ENCODE measurements at places on chromosomes 16 and 17.

DNA sequence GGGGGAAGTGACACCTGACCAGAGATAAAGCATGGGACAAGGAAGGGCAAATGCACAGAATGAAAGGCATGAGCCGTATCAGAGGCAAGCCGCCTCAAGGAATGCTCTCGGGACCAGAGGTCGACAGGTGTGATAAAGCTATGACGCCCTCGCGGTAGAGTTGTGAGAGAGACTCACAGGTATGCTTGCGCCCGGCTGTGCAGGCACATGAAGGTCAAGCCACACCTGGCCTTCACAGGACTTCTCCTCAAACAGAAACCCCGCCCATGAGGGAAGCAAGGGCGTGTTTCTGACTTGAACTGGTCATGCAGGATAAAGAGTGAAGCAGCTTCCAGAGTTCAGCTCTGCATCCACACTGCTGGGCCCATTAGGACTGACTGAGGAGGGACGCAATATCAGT, 7.8 kb downstream of the NCBP3 start:
- no peak for DNase-seq

DNA sequence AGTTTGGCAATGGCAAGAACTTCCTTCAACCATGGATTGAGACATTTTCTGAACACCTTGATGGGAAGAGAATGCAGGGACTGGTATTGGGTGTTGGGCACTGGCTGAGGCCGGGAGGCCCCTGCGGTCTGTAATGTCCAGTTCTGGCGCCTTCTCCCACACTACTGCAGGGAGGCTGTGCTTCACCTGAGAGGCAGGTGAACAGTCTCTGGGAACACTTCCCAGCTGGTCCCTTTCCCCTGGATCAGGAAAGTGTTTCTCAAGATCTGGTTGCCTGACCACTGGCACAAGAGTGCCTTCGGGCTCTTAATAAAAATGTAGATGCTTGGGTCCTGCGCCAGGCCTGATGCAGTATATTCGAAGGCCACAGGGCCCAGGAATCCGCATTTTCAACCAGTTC, 28.5 kb upstream of the NAT9 start:
- no peak for DNase-seq

DNA sequence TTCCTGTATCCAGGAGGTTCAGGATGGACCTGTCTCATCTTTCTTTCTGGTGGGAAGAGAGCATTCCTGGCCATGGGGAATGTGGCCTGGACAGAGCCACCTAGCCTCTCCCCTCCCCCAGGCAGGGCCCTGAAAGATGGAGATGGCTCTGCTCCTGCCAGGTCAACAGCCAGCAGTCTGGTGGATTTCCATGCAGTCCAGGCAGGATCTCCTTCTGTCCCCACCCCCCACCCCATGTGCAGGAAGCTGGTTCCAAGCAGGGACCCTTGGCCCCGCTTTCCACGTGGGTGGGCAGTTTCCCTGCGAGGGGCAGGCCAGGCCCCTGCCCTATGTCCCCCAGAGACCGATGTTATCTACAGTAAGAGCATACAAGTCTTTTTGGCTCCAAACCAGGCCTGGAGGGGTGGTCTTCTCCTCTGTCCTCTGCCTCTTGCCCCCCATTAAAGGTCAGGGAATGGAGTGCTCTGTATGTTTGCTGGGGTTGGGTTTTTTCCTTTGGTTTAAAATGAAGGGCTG, 240.5 kb downstream of the SEC14L1 start:
- DNase-seq, result no peak

DNA sequence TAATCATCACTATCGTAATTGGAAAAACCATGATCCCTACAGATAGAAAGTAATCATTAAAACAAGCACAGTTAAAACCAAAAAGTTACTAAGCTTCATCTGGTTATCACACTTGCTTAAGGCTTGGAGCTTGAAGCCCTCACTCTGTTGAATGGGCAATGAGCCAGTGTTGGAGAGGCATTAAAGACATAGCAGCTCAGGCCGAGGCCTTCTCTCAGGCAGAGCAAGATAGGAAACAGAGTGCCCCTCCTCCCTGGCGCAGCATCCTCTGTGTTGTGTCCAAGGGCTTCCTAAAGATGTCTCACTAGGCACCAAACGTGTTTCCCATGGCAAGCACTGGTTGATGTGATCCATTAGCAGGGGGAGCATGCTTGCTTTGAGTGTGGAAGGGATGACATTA, 34.9 kb upstream of the LGALS9 start:
- DNase-seq, result no peak

- DNase-seq, result no peak
These were observed 71.7 kb downstream of the DYNLRB2 start for GRCh38 chr16:80612461-80613017.

GRCh38 chr17:81057079-81057730, 22.3 kb downstream of the BAIAP2 start:
- no peak for DNase-seq

GRCh38 chr17:46771561-46772474, 46.7 kb downstream of the WNT3 start:
- no peak for DNase-seq

DNA sequence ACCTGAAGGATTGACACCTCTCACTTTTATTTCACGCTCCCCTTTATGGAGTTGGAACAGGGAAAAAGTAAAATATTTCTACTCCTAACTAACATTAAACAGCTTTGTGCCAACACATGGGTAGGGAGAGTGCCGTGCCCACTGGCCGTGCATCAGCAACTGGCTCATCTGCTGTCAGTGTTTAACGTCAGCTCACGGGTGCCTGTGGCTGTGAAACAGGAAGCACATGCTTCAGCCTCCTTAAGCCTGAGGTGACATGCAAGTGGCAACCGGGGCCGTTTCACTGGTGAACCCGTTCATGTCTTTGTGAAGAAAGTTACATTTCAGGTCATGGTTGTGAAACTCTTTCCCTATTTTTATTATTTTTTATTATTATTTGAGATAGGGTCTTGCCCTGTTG, 3.2 kb downstream of the SPG7 start:
- DNase-seq, result no peak

DNA sequence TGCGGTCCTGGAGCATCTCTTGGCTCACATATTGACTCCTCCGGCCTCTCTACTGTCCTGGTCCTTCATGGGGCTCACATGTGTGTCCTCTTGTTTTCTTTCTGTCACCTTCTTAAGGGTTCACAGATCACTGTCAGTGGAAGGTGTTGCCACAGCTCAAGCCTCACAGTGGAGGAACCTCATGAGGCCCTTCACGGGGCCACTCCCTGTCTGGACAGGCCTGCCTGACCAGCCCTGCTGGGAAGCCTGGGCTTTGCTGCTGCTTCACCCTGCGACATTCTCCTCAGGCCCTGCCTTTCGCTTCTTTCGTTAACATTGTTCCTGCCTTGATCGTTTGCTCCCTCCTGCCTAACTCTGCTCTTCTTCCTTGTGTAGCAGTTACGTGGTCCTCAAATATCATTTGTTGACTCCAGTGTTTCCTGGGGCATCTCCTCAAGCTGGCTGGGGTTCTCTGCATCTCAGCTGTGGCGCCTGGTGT, 55.9 kb downstream of the WDR45B start:
- DNase-seq, result no peak

DNA sequence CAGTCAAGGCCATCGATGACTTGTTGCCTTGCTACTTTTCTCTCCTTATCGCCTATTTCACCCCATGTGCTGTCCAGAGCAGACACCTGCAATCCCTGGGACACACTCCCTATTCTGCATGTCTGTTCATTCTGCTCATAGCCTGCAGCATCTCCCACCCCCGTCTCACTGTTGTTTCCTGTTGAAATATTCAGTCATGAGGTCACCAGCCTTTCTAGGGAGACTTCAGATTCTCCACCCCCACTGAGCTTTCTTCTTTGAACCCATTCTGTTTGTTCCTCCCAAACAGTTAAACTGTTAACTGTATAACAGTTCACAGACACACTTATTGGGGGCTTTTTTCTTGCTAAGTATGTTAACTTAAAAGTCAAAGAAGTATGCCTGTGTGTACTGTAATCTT, 94.4 kb downstream of the AATF start:
- no peak for DNase-seq

DNA sequence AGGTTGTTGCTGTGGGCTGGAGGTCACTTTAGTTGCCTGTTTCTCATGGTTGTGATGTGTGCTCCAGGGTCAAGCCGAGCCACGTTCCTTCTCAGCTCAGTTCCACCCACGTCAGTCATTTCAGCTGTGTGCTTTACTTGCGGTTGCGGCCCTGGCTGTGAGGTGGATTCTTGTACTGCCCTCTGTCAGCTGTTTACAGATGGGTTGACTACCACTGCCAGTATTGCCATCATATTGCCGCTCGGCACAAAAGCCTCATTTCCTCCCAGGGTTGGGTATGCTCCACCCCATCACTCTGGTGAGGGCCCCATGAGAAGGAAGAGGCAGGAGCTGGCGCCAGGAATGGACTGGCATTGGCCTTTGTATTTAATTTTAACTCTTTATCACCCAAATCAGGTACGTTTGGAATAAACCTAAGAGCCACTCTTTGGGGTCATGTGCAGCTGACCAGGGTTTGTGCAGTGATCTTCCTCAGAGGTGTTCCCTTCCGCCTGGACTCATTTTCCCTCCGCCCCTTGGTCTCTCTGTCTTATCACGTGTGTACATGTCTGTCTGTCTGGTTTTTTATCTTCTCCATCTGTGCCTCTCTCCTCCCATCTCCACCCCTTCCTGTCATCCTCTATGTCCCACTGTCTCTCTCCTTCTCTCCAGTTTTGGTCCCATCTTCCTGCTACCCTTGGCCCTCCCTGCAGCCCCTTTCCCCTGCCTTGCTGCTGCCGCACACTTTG, 25.0 kb downstream of the METTL22 start:
- no peak for DNase-seq

DNA sequence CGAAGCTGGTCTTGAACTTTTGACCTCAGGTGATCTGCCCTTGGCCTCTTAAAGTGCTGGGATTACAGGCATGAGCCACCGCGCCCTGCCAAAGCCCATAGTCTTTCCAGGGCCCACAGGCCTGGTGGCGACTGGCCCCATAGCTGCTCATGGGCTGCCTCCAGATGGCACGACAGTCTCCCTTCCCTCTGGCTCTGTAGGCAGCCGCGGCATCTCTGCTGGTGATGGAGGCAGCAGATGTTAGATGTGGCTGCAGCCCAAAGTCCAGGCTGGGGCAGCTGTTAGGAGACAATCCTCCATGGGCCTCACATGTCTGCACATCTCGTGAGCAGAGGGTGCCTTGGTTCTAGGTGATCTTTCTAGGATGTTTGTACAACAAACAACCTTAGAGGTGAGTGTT, 69.7 kb upstream of the DNAJA2 start:
- no peak for DNase-seq

DNA sequence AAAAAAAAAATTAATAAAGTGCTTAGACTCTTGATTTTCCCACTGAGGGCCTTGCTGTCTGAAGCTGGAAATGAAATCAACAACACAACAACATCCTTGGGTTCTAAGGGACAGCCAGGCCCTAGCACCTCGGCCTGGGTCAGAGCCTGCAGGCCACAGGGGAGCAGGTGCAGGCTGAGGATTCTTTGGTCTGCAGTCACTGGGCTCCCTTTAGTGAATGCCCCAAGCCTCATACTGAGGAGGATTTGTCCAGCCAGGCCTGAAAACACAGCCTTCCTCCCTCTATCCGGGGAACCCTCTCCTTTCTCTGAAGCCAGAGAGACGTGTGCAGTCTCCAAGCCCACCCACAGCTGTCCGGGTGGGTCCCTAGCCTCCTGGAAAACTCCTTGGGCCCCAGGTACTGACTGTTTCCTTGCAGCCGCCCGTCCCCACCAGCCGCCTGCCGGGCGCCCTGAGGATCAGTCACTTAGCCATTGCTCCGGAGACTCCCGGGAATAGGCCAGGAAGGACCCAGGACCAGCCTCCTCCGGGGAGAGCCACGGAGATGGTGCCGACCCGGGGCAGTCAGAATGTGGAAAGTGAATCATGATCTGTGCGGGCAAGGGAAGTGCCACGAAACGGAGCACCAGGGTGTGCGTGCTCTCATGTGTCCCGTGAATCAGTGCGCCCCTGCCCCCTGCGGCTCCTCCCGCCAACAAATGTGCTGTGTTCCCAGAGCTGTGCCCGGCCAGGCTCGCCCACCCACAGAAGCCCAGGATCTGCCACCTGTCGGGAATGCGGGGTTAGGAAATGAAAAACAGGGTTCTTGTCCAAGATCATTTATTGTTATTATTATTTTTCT, 91.0 kb downstream of the RTN4RL1 start:
- no peak for DNase-seq

GRCh38 chr17:29577001-29577370, 8.5 kb downstream of the TP53I13 start:
- no peak for DNase-seq

GRCh38 chr16:89115216-89115861, 21.7 kb downstream of the ACSF3 start:
- DNase-seq, result no peak

DNA sequence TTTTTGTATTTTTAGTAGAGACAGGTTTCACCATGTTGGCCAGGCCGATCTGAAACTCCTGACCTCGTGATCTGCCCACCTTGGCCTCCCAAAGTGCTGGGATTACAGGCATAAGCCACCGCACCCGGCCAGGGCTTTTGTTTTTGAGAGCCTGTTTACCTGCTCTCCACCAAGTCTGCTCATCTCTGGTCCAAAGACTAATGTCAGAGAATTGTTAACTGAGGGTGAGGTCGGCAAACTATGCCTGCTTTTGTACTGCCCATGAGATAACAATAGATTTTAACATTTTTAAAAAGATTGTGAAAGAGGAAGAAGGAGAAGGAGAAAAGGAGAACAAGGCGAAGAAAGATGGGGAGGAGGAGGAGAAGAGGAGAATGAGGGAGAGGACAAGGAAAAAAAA, 26.0 kb downstream of the TMEM238L start:
- DNase-seq, result no peak

- no peak for DNase-seq
These were observed 15.4 kb downstream of the CIBAR2 start for GRCh38 chr16:85096921-85097320.

DNA sequence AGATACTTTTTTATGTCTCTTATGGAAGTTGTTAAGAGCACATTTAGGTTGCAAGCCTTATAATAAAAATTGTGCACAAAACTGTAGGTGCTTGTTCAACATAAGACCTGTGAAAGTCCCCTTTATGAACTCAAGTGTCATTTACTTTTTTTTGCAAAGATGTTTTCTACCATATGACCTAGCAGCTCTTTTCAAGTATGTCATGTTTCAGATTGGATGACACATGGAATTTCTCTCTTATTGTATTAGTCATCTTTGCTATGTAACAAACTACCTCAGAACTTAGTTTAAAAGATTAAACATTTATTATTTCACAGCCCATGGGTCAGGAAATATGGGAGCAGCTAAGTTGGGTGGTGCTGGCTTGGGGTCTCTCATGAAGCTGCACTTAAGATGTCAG, 57.9 kb downstream of the PHKB start:
- DNase-seq, result no peak
